Stimulated activated CD4-positive, alpha-beta T cell treated with anti-CD3 and anti-CD28 coated beads, Interleukin-12 subunit alpha, Interleukin-12 subunit beta, amount 100 ng/mL, for 4 hours (primary cell): ENCODE measurements at places on chromosomes 13 and 19.

DNA sequence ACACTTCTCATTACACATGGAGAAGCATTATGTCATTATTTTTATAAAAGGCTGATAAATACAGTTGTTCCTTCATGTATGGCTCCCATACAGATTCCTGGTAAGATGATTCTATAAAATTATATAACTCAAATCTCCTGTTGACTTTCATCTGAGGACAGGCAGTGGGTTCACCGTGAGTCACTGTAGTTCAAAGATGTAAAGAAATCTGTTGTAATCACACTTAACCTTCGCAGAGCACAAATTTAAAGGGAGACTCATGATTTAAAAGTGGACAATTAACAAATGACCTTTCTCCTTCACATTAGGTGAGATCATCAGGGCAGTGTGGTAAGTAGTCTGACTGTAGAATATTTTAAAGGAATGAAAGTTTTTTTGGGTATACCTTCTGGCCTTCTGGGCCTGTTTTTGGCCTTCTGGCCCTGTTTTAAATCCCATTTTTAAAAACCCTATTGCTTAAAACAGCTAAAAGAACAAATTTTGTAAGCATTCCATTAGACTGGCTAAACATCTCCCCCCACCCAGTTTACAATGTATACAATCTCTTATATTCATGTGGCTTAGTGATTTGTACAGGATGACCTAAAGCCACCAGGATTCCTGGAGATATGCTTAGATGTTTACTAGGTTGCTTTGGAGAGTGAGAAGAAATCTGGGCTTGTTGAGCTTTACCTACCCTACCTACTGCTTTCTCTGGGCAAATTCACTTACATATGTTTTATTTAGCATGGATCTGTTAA is 171.2 kb downstream of the ITGBL1 start:
- DNase-seq = no peak

DNA sequence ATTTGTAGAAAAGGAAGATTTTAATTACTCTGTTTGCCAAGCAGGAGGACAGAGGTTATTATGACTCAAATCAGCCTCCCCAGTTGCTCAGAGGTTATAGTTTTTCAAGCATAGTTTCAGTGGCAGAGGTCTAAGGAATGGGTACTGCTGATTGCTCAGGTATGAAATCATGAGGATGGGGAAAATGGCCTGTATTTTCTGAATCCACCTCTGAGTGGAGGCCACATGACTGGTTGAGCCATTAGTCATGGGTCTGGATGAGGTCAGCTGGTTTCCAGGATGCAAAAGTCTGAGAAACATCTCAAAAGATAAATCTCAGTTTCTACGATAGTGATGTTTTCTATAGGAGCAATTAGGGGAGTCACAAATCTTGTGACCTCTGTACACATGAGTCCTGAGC is 62.8 kb upstream of the CEACAM8 start:
- no peak for DNase-seq

DNA sequence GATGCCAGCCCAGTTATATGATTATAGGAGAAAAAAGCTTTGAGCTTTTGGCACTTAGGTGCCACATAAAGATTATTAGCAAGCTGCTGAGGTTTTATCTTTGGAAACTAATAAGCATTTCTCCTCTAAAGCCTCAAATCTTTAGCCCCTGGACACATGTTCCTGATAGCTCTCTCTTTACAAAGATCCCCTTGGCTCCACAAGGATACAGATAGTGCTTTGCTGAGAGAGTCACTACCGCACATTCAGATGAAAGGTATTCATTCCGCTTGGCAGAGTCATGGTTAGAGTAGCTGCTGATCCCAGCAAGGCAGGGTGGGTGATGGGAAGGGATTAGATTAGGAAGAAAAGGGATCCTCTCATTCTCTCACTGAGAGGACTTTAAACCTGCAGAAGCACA is 28.2 kb upstream of the PSG7 start:
- DNase-seq = no peak

DNA sequence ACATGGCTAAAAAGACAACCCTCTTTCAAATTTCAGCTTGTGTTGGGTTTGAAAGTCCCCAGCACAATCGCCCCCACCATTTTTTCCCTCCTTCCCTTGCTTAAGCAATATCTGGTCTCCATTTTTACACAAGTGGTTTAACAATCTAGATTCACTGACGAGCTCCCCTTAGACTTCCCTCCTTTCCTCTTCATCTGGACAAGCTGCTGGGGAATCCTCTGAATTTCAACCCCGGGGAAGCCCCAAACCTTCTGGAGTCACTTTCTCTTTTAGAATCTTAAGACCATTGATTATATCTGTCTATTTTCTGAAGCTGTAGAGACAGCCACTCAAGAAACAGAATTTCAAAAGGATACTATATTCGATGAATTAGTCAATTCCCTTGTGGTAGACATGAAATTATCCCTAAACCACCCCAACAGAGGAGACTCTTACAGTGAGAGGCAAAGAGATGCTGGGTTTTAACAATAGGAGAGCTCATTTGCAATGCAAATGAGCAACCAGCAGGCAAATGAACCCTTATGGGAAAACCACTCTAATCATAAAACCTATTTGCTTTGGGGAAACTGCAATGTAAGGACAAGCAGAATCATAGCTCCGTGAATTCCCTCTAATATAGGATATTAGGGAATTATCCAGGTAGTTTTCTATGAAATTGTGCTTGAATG is 78.9 kb downstream of the TEX26 start:
- no peak for DNase-seq

- peak; percentile 75 for DNase-seq
Measured at GRCh38 chr19:48660852-48661710, 11.7 kb downstream of the NTN5 start.
